ENCODE measurements at places on chromosomes 11 and 22.

- DNase-seq: no peak
These were observed 140.3 kb upstream of the RAG2 start for GRCh38 chr11:36738292-36738861.

DNA sequence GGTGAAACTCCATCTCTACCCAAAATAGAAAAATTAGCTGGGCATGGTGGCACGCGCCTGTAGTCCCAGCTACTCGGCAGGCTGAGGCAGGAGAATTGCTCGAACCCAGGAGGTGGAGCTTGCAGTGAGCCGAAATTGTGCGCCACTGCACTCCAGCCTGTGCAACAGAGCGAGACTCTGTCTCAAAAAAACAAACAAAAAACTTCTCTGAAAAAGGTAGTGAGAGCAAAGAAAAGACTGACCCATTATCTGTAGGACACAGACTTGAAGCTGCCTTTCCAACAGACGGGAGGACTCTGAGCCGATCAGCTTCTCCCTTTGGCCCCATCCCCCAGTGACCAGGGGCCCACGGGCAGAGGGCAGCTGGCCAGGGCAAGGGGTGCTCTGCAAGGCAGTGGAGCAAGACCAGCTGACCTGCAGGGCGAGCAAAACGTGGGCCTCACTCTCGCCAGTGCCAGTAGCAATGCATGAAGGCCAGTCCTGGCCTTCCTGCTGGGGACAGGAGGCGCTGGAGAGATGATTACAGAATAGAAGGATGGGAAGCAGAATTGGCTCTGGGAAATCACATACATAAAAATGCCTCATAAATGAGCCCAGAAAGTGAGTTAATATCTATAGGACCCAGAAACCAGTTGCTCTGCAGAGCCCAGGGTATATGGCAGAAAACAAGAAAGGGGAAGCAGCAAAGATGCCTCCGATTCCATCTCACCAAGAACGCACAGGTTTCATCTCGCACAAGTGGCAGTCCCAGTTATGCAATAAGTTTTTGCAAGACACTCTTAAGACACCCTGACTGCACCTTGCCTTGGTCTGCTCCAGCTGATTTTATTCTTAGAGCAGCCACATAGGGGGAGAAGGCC, 2.8 kb downstream of the EHD1 start:
- DNase-seq: no peak

- no peak for DNase-seq
These were observed 29.8 kb upstream of the CD5 start for GRCh38 chr11:61072316-61073109.

DNA sequence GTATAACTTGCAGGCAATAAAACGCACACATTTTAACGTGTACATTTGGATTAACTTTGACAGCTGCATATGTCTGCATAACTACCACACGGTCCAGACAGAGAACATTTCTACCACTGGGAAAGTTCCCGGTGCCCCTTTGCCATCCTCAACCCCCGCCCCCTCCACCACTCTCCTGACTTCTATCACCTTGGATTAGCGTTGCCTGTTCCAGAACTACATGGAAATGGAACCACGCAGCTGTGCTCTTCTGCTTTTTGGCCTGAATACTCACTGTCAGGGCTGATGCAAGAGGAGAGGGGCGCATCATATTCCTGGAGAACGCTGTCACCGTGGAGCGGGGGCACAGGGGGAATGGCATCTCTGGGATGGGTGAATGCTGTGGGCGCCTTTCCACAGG, 62.1 kb downstream of the LRP5 start:
- DNase-seq: no peak

GRCh38 chr11:68844801-68845200, 3.1 kb upstream of the CPT1A start:
- no peak for DNase-seq

DNA sequence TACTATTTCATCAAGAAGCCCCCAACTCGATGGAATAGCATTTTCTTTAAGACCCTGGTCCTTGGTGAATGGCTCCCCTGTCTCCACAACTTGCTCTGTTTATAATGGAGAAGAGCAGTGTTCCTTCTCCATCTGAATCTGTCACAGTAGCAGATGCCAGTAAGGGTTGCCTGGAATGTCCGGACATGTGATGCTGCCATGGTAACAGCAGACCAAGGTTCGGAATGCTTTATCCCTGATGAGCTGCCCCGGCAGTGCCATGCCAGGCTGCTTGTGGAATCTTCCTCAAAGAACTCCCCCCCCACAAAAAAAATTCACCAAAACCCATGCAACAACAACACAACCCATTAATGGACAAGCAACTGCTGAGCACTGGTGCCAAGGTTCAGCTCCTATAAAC, 72.5 kb downstream of the KCNC1 start:
- no peak for DNase-seq

DNA sequence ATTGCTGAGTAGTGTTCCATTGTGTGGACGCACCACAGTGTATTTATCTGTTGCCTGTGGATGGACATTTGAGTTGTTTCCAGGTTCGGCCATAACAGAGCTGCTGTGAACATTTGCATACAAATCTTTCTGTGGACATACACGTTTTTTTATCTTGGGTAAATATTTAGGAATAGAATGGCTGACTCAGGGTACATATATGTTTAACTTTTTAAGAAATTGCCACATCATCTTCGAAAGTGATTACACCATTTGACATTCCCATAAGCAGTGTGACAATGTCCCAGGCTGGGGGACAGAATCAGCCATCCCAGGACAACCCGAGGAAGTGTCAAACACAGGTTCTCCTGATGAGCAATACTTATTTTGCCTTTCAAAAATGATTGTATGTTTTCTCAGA, 87.9 kb downstream of the OSBP2 start:
- DNase-seq: no peak

All from KG1 (cell line).